NCI-H526 treated with DMSO at 0.1 percent for 48 hours (cell line): ENCODE measurements at places on chromosomes 6 and 20.

GRCh38 chr20:32036252-32036651 is 15.8 kb upstream of the HCK start:
- no peak for DNase-seq

GRCh38 chr6:130927305-130927704 is 100.1 kb downstream of the SMLR1 start:
- no peak for DNase-seq

DNA sequence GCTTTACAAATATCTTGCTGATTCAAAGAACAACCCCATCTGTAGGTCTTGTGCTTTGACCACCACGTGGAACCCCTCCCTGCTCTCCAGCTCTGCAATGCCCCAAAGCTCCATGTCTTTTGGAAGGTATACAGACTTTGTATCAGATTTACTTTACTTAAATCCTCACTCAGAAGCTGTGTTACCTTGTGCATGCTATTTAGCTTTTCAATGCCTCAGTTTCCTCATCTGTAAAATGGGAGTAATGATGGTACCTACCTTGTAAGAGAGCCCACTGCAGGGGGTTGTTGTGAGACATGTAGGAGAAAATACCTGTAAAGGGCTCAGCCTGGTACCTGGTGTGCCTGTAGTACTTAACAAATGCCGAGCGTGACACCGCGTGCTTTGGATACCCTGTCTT is 200.2 kb upstream of the CHD6 start:
- no peak for DNase-seq

DNA sequence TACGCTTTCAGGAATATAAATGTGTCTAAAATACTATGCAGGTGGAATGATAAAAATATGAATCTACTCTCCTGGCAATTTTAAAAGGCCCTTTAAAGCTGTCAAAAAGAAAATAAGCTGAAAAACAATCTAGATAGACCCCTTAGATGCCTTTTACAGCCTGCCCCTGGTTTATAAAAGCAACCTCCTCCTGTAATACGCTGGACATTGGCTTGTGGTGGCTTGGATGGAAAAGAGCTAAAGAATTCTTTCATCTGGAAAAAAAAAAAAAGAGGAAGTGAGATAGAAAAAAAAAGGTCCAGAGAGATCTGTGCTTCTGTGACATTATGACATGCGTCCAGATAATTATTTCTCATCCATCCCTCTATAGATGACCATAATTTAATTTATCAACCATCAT is 115.9 kb upstream of the NRSN1 start:
- DNase-seq: no peak

DNA sequence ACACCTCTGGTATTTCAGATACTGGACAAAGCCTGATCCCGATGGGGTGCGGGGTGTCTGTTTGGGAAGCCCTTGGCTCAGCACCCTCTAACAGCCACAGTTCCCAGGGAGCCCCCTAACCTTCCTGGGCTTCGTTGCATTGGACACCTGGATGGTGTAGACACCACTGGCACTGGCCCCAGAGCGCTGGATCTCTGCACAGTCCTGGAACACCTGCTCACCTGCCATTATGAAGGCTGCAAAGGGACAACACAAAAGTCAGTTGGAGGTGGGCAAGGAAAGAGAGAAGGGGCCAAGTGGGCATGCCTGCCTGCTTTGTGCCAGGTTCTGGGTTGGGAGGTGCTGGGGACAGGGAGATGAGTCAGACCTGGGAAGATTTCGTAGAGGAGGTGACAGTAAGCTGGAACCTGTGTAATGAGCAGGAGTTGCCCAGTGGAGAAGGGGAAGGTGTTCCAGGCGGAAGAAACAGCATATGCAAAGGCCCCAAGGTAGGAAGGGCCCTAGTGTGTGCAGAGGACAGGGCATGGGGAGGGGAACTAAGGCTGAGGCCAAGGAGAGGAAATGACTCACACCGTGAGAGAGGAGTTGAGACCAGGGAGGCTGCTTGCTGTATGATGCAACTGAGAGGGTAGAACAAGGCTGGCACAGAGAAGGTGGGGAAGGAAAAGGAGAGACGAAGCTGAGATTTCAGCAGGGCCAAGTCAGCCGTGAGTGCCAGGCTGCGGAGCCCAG is 34.9 kb downstream of the ANGPT4 start:
- DNase-seq: no peak

GRCh38 chr6:88124925-88125557 is 41.1 kb downstream of the CNR1 start:
- DNase-seq: no peak

GRCh38 chr6:85431271-85431670 is 18.6 kb upstream of the NT5E start:
- no peak for DNase-seq

GRCh38 chr6:134169871-134170486 is 117.6 kb upstream of the SLC2A12 start:
- no peak for DNase-seq

- no peak for DNase-seq
Measured at GRCh38 chr6:44477293-44477894, 89.9 kb downstream of the CDC5L start.

- DNase-seq: no peak
Measured at GRCh38 chr6:82878812-82879211, 186.8 kb downstream of the UBE3D start.

DNA sequence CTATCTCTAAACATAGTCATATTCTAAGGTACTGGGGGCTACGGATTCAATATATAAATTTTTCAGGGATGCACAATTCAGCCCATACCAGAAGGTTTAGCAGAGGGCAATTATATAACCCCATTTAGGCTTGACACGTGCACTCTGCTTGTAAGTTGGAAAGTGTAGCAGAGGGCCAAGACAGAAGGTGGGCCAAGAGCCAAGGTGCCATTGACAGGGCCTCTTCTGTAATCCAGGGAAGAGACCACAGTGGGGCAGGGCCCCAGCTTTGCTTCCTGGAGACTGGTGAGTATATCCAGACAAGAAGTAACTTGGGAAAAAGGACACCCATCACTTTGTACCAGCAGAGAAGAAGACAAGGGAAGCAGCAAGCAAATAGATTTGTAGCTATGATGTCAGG is 672.4 kb upstream of the MARCKS start:
- no peak for DNase-seq

DNA sequence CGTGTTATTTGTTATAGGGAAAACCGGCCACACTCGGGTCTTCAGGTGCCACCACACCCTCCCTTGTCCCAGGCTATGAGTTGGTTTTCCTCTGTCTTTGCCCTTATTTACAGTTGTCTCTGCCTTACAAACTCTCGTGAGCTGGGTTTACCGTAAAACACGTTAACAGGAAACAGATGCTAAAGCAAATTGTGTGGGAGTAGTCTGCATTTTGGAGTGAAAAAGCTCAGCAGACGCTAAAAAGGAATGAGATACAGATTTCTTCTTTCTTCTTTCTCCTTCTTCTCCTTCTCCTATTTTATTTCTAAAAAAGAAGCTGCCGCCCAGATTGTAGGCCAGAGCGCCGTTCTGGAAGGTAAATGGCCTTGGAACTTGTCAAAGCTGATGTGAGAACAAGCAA is 51.9 kb downstream of the APCDD1L start:
- no peak for DNase-seq

DNA sequence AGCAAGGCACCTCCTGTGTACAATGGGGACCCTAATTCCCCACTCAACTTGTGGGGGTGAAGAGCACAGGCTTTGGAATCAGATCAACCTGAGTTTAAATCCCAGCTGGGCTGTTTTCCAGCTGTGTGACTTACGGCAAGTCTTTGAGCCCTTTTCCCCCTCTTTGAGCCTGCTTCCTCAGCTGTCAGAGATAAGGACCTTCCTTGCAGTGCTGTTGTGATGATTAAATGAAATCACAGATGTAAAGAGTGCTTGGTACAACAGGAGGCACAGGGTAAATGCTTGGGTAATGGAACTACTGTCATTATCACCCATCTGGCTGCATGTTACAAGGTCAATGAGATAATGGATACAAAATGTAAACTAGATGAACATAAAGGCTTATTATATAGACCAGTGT is 3.2 kb downstream of the SNX21 start:
- DNase-seq: no peak

DNA sequence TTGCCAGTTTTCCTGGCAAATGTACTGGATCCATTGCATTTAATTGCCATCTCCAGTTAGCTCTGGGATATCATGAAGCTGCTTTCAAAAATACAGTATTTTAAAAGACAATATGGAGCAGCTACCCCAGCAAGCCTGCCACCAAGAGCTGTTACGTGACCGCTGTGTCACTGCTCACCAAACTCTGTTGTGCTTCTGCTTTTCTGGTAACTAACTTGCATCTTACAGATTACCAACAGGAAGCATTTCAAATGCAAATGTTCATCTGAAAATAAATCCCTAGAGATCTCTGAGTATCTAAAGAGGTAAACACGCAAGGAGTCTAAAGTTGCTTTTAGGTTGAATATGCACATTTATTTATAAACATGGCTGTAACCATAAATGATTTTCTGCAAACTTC is 1008.3 kb downstream of the KIF16B start:
- no peak for DNase-seq

GRCh38 chr6:15352220-15352619 is 106.4 kb downstream of the JARID2 start:
- no peak for DNase-seq

DNA sequence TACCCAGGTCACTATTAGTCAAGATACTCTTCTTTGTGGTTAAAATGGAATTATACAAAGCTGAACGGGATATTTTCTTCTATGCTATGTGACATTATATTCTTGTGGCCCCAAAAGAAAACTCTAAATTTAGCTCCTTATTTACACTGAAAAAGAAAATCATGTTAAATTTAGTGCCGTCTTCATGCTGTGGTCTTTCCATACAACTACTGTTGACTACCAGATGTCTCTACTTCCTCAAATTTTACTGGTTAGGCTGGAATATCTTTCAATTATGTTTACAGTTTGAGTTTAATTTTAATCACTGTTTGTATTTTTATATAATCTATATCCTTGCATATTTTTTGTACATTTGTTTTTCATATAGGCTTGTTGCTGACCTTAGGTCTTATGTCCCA is 95.6 kb upstream of the FOXO3 start:
- DNase-seq: no peak

- DNase-seq: no peak
Measured at GRCh38 chr6:20182926-20183521, 29.2 kb downstream of the MBOAT1 start.

DNA sequence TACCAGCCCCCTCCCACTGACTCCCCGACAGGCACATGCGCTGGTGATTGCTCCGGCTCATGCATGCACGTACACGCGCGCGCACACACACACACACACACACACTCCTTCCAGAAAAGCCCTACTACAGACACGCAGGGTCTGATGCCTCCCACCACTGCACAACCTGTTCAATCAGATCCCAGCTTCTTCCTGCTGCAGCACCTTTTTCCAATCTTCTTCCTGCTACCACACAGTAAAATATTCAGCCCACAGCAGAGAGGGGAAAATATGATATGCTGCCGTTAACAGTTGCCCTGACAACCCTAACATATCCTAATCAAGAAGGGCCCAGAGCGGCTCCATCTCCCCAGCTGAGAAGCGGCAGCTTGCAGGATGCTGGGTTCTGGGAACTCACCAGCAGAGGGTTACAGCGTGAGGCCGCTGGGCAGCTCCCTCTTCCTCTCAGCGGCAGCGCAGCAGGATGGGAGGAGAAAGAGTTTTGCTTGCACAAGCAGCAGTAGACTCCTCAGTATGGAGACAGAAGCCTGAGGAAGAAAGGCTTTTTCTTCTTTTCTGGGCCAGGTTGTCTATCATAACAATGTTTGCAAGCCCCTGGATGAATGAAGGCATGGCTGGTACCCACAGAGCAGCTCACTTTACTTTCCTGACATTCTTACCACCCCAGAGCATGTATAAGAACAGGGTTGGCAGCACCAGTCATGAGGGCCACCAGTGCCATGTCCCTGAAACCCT is 23.9 kb downstream of the MAP7 start:
- DNase-seq: peak; percentile 78

DNA sequence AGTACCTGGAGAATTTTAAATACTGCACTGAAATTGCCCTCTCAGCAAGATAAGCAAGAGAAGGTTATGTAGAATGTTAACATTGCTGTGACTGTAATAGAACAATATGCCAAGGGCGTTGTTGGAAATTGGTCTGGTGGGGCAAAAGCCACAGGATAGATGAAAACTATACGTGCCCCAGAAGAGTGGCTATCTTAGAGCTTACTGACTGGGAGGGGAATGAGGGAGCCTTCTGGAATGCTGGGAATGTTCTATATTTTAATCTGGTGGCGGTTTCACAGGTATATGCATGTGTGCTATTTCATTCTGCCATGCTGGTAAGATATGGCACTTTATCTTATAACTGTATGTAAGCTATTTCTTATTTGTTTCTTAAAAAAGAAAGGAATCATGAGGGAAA is 35.2 kb upstream of the YWHAB start:
- no peak for DNase-seq

DNA sequence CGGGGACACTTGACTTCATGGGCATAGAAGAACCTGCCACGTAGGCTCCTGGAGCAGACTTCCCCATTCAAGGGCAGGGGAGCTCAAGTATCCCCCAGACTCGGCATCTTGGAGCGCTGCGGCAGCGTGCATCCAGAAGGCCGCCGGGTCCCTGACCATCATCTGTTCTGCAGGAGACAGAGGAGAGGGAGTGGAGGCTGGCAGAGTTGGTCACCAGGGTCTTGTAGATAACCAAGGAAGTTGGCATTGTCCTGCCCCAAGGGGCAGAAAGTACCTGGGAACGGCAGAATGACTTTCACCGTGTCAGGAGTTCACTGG is 82.8 kb downstream of the TCP11 start:
- DNase-seq: no peak

- DNase-seq: no peak
Measured at GRCh38 chr6:130982941-130983456, 80.0 kb downstream of the EPB41L2 start.

- DNase-seq: no peak
Measured at GRCh38 chr20:12614764-12615163, 394.0 kb upstream of the SPTLC3 start.

GRCh38 chr6:26296857-26297648 is 67.9 kb upstream of the BTN3A2 start:
- no peak for DNase-seq

DNA sequence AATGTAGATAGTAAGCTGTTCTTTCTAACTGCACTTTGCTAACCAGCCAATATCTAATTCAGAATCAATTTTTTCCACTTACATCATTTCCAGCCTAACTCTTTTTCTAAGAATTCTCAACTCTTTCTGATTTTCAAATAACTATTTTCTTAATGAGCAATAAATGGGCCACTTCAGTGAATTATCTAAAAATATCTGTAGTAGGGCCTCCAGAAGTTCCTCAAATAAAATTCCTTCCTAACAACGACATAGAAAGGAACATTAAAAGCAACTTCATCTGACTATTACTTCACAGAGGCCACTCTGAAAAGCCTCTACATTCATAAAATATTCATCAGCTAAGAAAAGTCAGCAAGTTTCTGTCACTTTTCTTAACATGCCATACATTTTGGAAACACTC is 4.8 kb downstream of the COL12A1 start:
- DNase-seq: no peak

- no peak for DNase-seq
Measured at GRCh38 chr20:37053230-37053950, 42.4 kb downstream of the RBL1 start.

DNA sequence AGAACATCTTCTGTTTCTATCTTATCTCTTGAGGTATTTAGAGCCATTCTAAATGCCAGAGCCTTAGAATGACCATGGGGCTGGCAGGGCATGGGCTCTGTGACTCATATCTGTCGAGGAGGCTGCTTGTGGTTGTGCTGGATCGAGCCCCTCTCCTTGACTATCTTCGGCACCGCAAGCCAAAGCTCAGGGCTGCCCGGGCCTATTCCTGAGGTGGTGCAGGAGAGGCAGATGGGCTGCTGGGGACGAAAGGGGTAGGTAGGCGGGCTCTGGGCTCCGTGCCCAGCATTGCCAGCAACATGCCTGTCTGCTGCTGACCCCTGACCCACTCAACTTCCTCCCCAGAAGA is 89.9 kb downstream of the NOL4L start:
- no peak for DNase-seq
